ENCODE measurements at places on chromosomes 11 and 22.

DNA sequence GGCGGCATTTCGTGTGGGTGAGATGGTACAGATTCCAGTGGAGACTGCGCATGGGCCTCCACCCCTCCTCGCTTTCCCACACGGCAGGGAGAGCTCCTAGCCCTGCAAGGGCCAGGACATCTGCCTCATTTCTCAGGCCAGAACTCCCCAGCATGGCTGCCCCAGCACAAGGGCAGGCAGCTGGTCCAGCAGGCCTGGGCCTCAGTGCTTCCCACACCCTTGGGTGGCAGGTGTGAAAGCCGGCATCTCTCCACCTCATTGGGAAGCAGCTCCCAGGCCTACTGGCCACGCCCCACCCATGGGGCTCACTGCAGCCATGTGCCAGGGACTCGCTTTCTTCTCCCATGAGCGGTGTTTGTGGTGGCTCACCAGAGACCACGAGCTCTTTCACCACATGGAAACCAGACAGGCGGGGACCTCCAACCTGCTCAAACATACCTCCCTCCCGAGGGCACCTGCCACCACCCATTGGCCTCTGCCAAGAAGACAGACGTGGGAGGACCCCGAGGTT is 79.1 kb downstream of the NAT10 start:
- no peak for DNase-seq

- DNase-seq, result peak; percentile 86
These were observed 125.4 kb downstream of the CASP12 start for GRCh38 chr11:104772806-104773241.

DNA sequence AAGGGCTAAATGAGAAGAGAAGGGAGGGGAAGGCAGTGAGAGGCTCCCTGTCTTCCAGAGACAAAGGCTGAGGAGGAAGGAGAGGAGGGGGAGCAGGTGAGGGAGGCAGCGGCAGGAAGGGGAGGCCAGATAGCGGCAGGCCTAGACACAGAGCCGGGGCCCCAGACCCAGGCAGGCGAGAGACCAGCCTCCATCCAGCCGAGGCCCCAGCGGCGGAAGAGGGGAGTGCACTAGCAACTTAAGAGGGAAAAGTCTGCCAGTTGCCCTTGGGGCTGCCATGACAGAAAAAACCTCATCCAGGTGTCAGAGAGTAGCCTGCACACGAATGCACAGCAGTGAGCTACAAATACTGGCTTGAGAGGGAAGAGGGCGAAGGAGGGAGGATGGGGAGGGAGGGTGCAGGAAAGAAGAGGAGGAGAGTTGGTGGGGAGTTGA is 46.7 kb downstream of the IGLL1 start:
- peak; percentile 11 for DNase-seq

DNA sequence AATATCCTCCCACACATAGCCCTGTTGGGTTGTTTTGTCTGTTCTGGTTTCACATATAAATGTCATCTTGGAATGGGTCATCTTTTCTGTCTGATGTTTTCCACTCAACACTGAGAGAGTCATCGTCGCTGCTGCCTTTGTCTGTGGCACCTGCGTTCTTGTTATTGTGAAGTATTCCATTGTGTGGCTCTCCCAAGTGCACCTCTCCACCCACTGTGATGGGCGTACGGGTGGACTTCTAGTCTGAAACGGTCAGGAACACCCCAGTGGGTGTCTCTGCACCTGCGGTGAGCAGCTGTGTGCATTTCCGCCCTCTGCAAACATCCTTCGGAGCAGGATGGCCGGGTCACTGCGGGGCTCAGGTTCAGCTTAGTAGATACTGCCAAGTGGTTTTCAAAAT is 34.5 kb upstream of the RTL6 start:
- no peak for DNase-seq

DNA sequence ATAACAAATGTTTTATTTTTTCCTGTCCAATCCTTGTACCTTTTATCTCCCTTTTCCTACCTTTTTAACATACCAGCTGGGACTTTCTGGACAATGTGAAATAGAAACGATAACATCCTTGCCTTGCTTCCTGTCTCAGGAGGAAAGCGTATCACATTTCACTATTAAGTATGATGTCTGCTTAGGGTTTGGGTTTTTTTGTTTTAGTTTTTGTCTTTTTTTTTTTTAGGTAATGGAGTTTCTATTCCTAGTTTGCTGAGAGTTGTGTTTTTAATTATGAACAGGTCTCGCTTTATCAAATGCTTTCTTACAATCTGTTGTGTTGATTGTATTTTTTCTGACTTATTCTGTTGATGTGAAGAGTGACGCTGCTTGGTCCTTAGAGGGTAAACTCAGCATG is 64.2 kb upstream of the KCNQ1OT1 start:
- no peak for DNase-seq

GRCh38 chr22:39238561-39238960 is 6.2 kb downstream of the PDGFB start:
- DNase-seq, result no peak

All from EL (cell line).